ENCODE measurements at places on chromosomes 16 and 17. TPM values are rescaled to one million over a fixed set of nuclear protein-coding genes. Genes with fewer than 3 reads are reported as not detected.

Gene ARL2BP
- 21.5 TPM for total RNA-seq

Gene NPIPA7
- total RNA-seq, result not detected

Gene BCAR1
- 61.0 TPM for total RNA-seq

Gene MAPT
- 1.6 TPM for total RNA-seq

Gene TLCD2
- 2.6 TPM for total RNA-seq

Gene KRTAP9-3
- total RNA-seq, result not detected

Gene ARHGDIG
- total RNA-seq, result 140 TPM

Gene TRIM72
- not detected for total RNA-seq

Gene IKZF3
- total RNA-seq, result 0.78 TPM

Gene CYGB
- total RNA-seq, result 21.1 TPM

Gene MYL11
- total RNA-seq, result not detected

Gene CDRT15
- not detected for total RNA-seq

Gene C16orf96
- total RNA-seq, result not detected

Gene SLC9A5
- total RNA-seq, result 0.26 TPM

Gene KRTAP4-1
- total RNA-seq, result not detected

Gene SPEM2
- total RNA-seq, result not detected

Gene NOD2
- total RNA-seq, result 0.33 TPM

Gene ABCA9
- total RNA-seq, result 30.7 TPM

Gene RCVRN
- not detected for total RNA-seq

Gene IL34
- 0.78 TPM for total RNA-seq

Gene KLHDC4
- total RNA-seq, result 25.4 TPM

Gene MT4
- total RNA-seq, result not detected

Gene MIS12
- 8.6 TPM for total RNA-seq

Gene KRT17
- 4.4 TPM for total RNA-seq

Gene SPEM1
- not detected for total RNA-seq

Gene DOC2A
- total RNA-seq, result 0.78 TPM

Gene ITPRIPL2
- total RNA-seq, result 35.5 TPM

Gene IGSF6
- 1.3 TPM for total RNA-seq

Gene RRAD
- 8.3 TPM for total RNA-seq

Gene NXN
- 24.4 TPM for total RNA-seq

Gene CBFB
- total RNA-seq, result 28.0 TPM

All from body of pancreas (tissue), 4 donors.